ENCODE measurements at places on chromosomes 11 and 22.

GRCh38 chr11:8697054-8697453 is 14.5 kb downstream of the RPL27A start:
- no peak for DNase-seq

GRCh38 chr11:120208777-120209176 is 2.1 kb upstream of the OAF start:
- no peak for DNase-seq

- no peak for DNase-seq
These were observed 1.5 kb downstream of the MAFF start for GRCh38 chr22:38203090-38203810.

DNA sequence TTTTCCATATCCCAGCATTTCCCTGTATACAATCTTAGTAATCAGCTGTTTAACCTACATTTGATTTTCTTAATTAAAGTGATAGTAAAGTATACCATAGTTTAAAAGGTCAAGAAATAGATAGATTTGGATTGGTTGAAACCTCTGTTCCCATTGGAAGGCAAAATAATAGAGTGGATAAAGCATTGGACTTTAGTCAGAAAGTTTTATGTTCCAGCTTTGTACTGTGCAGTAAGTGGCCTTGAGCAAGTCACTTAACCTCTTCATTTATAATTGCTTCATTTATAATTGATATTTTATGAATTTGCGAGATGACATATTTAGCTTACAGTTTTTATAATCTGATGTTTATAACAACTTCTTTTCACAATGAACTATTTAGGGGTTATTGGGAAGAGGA is 3.6 kb downstream of the ZFP91 start:
- no peak for DNase-seq

- no peak for DNase-seq
These were observed 695 bp downstream of the PEX26 start for GRCh38 chr22:18078329-18079041.

- DNase-seq = no peak
These were observed 18.4 kb downstream of the PARVB start for GRCh38 chr22:44042249-44043218.

DNA sequence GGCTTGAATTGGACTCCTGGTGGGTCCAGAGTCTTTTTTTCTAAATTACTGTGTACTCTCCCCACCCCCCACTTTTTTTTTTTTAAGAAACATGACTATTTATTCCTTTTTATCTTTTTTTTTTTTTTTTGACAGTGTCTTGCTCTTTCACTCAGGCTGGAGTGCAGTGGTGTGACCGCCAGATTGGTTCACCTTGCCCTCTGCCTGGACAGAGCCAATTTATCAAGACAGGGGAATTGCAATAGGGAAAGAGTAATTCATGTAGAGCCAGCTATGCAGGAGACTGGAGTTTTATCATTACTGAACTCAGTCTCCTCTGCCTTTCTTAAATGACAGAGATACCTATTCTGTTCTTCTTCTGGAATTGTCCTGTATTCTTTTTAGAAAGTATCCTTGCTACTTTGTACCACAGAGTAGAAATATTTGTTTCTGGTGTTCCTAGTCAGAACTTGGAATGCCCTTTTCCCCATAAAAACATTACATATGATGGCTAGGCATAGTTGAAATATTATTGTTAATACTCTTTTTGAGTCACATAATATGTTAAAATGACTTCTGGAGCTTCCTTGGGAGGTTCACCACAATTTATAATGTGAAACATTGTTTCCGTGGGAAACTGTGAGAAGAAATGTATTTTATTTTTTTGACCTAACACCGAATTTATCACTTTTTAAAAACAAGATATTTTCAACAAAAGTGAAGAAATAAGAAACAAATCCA is 95.6 kb downstream of the UVRAG start:
- DNase-seq = no peak

GRCh38 chr11:67469508-67469811 is 409 bp upstream of the TMEM134 start:
- no peak for DNase-seq

- no peak for DNase-seq
These were observed 80.7 kb downstream of the CDKN1C start for GRCh38 chr11:2804701-2805387.

DNA sequence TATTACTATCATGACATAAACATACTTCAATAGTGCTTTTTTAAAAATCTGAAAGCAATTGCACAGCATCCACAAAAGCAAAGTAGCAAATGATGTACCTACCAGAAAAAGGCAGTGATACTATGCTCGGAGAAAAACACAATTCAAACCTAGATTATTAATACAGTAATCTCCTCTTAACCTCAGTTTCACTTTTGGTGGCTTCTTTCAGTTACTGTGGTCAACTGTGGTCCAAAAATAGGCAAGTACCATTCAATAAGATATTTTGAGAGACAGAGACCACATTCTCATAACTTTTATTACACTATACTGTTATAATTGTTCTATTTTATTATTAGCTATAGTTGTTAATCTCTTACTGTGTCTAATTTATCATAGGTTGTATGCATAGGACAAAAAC is 20.8 kb downstream of the KCNA4 start:
- DNase-seq = no peak

- DNase-seq = no peak
These were observed 131.2 kb downstream of the ARL14EP start for GRCh38 chr11:30454111-30454510.

DNA sequence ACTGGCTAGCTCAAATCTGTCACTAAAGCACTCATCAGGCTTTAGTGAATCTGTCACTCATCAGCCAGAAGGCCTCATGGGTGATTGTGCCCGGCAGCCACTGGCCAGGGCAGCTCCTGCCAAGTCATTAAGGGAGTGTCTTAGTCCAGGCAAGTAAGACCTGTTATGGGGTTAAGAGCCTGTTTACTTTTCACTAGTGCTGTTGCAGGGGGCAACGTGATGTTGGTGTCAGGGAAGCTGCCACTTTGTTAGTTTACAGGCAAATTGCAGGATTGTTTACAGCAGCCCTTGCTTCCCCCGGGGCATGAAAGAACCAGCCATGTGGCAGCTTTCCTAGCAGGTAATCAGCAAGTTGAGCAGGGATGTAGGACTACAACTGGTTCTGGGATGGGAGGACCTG is 155.6 kb upstream of the NCAM1 start:
- DNase-seq = no peak

DNA sequence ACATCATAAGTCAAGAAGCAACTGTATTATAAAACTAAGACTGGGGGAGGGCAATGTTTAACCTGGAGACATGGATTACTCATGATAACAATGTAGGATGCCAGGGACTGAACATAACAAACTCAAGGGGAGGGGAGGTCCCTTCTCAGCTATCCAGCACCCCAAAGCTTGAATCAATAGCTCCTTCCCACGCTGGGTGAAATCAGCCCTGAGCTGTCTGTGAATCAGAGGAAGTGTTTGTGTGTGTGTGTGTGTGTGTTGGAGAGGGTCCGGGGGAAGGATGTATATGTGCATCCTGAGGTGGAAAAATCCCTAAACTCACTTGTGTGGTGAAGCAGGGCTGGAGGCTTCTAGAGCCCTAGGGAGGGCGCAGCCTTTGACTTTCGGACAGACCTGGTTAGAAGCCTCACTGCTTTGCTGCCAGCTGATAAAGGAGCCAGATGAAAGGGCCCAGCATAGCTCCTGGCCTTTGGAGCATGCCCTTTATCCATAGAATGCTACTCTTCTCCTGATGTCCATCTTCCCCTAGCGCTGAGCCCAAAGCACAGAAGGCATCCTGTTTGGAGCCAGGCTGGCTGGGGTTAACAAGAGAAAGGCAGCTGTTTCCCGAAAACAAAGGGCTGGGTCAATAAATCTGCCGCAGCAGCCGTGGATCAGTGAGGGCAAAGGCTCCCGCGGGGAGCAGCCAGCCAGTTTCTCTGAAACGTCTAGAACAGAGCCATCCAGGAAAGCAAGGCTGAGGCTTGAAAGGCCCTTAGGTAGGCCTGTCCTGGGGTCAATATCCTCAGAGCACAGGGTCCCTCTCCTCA is 35.8 kb downstream of the TNKS1BP1 start:
- peak; percentile 50 for DNase-seq

DNA sequence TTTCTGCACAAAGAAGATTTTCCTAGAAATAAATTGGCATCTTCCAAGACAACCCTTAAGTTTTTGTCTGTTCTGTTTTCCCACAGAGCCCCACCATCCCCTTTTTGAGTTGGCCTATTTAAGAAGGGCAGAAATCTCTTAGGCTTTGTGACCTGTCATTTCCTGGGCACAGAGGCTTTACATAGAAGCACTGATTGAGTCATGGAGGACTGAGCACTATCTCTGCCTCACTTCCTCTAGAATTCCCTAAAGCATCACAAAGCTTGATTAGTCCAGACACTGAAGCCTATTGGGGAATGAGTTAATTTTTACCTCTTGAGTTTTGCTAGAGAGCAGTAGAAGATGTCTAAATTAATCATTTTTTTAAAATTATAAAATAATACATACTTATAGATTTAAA is 25.4 kb downstream of the TRIM44 start:
- DNase-seq = no peak

GRCh38 chr11:70504246-70505020 is 106.1 kb downstream of the CTTN start:
- no peak for DNase-seq

- DNase-seq = no peak
These were observed 49.8 kb upstream of the ARHGAP20 start for GRCh38 chr11:110761991-110762390.

DNA sequence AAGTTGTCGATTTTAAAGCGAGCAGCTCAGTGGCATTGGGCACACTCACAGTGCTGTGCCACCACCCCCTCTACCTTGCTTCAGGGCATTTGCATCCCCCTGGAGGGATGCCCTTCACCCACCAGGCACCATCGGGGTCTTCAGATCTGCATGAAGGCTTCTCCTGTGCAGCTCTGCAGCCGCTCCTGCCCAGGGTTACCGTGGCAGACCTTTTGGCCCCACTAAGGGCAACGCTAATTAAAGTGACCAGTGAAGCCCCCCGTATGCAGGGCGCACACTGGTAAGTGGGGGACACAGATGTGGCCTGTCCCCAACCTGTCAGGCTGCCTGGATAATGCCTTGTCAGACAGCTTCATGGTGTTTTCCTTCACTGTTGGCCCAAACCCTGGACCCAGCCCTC is 1117.7 kb downstream of the BRD1 start:
- DNase-seq = no peak

DNA sequence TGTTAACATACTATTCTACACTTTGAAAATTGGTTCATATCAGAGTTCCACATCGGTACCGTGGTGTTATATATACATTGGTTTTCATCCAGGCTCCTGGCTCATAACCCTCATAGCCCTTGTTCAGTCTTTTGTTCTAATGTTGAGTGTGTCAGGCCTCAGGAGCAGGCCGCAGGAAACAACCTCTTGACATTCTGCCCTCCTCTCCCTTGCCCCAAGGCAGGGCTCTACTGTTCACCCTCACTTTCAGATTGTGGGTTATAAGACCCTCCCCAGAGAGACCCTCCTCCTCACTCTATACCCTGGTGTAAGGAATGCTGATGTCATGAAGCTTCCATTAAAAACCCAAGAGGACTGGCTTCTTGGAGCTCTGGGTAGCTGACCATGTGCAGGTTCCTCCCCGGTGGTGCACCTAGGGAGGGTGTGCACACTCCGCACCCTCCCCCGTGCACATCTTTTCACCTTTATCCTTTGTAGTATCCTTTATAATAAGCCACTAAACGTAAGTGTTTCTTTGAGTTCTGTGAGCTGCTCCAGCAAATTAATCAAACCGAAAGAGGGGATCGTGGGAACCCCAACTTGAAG is 12.1 kb downstream of the SSH3 start:
- DNase-seq = no peak

DNA sequence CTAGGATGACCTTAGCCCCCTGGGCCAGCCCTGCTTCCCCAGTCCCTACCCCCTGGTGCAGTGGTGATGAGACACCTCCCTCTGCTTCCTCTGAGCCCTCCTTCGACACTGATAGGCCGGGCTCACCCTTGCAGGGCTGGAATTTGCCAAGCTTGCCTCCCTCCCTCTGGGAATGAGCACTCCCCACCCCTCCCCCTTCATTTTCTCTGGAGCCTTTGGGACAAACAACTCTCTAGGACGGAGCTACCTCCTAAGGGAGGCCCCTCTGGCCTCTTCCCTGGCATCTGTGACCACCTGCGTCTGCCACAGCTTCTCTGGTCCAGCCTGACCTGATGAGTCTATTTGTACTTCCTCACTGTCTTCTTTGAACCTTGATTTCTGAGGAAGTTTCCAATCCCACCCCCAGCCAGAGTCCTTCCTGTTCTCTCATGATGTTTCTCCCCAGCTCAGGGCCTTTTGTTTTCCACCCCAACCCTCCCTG is 53.3 kb upstream of the ADA2 start:
- no peak for DNase-seq

Data from fibroblast of skin of left biceps (primary cell).